Cerebellar nuclear complex (tissue), 1 donor: ENCODE measurements at places on chromosomes 12 and 14.

DNA sequence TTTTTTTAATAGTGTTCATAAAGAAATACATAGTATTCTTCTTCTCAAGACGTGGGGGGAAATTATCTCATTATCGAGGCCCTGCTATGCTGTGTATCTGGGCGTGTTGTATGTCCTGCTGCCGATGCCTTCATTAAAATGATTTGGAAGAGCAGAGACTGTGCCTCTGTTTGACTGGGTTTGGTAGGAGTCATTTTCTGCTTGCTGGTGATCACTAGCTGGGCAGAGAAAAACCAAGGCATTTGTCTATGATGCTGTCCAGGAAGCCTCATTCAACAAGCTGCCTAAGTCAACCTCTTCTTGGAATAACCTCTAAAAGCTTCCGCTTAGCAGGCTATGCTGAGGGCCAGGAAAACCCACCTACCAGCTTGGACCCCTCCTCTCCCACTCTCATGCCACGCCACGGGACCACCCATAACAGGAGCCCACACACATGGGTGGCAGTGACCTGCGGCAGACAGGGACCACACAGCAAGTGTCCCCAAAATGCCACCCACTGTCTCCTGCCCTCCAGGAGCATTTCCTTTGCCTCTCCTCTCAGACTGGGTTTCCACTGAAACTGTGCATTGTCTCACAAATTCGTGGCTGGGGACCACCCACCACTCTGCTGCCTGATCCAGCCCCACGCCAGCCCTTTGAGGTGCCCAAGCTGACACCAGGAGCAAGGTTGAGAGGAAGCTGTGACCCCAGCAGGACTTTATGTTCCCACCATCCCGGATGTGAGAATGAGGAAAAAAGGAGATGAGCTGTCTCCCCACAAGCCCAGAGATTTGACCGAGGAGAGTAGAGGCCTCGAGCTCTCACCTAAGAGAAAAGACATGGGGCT, 36.8 kb downstream of the DAD1 start:
- DNase-seq, result no peak

- peak; percentile 38 for DNase-seq
These were observed 28.2 kb upstream of the LRP1-AS start for GRCh38 chr12:57175428-57176138.

- no peak for DNase-seq
These were observed 24.7 kb upstream of the MYBPC1 start for GRCh38 chr12:101570047-101570446.

DNA sequence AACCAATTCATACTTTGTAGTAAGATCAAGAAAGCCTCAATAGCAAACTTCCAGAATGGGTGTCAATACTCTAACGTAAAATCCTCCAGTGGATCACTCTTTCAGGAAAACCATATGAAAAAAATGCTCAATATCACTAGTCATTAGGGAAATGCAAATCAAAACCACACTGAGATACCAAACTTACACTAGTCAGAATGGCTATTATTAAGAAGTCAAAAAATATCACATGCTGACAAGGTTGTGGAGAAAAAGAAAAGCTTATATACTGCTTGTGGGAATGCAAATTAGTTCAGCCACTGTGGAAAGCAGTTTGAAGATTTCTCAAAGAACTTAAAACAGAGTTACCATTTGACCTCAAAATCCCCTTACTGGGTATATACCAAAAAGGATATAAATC, 49.5 kb upstream of the ATXN7L3B start:
- no peak for DNase-seq

DNA sequence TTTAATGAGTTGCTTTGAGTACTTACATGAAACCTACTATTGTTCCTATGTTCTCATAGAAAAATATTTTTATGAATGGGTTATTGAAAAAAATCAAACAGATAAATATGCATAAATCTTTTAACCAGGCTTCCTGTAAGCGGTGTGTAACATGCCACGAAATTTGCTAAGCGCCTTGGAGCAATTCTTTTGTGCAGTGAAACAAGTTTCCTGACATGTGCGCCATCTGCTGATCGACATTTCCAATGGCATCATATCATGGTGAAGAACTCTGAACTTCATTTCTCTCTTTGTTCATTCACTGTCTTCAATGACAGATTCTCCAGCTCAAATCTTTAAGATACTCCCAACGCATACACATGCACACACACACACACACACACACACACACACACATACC, 145.6 kb upstream of the NAV3 start:
- peak; percentile 4 for DNase-seq
